ENCODE measurements at places on chromosomes 2 and 18. TPM values are rescaled to one million over a fixed set of nuclear protein-coding genes. Genes with fewer than 3 reads are reported as not detected.

GRCh38 chr18:59238385-59238784 lies 18.4 kb downstream of the GRP start:
- DNase-seq: no peak

DNA sequence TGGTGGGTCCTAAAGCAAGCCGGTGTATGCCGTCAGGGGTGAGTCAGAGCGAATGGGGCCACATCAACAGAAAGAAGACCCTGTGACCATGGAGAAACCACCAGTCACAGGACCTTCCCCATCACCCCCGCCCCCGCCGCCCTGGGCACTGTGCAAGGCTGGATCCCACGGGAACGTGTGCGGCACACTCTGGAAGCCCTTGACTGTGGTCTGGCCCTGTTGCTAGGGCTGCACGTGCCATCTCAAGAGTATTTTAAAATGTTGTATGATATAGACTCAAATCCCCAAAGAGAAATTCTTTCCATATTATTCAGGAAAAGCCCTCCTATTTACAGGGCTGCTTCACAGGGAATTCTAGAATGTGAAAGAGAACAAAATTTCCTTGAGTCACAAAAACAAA lies 174.8 kb downstream of the BCL2 start:
- DNase-seq: no peak

- no peak for DNase-seq
These were observed 914.3 kb downstream of the DCC start for GRCh38 chr18:53254265-53254664.

DNA sequence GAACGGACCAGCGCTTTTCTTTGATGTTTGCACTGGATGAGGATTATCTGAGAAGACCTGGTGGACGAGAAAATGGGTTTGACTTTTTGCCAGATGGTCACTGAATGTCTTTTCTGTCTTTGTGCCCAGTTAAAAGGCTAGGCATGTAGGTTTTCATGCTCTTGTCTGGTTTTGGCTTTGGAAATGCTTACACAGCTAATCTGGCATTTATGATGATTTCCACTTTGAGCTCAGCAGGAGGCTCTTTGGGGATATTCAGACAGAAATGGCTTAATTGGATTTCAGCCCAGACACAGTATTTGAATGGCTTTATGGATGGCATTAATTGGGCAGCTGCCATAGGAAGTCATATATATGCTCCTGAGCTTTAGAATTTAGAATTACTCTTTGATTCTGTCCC lies 59.6 kb downstream of the NCK2 start:
- no peak for DNase-seq

- no peak for DNase-seq
These were observed 157.4 kb upstream of the KCTD1 start for GRCh38 chr18:26705757-26706156.

FLACC1 gene
- 1.1 TPM for total RNA-seq

TCF23 gene
- not detected for total RNA-seq
